ENCODE measurements at places on chromosomes 13 and 19.
A peak's percentile ranks its signal among the peaks of the same experiment; 100 is the strongest.

GRCh38 chr13:80590551-80590950, 249.6 kb upstream of the SPRY2 start:
- DNase-seq: no peak
- H3K36me3 ChIP-seq: no peaks in the 10 kb centered on the region
- no peak overlapping the region for H3K27ac ChIP-seq
- no peak overlapping the region for H3K4me3 ChIP-seq

DNA sequence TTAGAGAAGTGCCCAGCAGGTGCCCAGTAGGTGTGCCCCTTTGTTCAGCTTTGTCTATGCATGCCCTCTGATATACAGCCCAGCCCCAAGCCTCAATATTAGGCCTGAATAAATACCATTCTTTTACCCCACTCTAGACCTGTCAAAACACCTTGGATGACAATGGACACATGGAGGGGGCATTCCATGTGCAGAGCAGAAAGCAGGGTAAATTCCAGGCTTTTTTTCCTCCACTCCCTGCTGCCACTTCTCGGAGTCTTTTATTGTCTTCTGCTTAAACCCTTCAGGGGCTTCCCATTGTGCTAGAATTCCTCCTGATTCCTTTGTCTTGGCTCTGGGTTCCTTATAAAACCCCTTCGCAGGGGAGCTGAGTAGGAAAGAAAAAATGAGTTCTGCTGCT, 5.8 kb upstream of the FRY start:
- peaks cover 2% of the 10 kb centered on the region for H3K27me3 ChIP-seq
- H3K27ac ChIP-seq: no peak overlapping the region
- H3K36me3 ChIP-seq: no peaks in the 10 kb centered on the region
- H3K4me3 ChIP-seq: no peak overlapping the region

- H3K4me1 ChIP-seq: peaks cover 37% of the 10 kb centered on the region
- peaks cover 9% of the 10 kb centered on the region for H3K27me3 ChIP-seq
- peak within 1 kb of the TSS; percentile 89 for H3K27ac ChIP-seq
These were observed at the start of gene RCBTB1 for GRCh38 chr13:49585220-49586157. Gene RCBTB1 (minus strand): TSS chr13:49585558. CDS start chr13:49567279, 18,279 bp downstream.

DNA sequence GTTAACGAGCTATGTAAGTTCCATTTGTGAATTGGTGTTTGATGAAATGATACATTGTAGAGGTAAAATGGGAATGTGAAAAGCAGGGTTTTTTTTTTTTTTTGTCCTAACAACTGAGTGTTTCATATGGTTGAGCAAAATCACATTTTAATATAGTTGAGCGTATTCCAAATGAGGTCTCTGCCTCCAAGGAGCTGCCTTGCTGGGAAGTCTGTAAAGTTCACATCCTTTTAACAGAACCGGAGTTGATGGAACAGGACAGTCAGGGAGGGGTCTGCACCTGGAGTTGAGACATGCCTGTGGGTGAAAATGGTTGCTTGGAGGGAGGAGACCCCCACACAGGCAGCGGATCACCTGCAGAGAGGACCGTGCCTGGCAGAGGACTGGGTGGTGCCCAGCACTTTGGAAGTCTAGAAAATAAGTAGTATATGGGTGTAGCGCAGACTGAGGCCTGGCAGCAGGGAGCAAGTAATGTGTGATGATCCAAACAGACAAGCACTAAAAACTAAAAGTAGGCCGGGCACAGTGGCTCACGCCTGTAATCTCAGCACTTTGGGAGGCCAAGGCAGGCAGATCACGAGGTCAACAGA, 75.2 kb upstream of the UBAC2 start:
- H3K36me3 ChIP-seq: no peaks in the 10 kb centered on the region
- no peak overlapping the region for H3K4me3 ChIP-seq
- peaks cover 19% of the 10 kb centered on the region for H3K4me1 ChIP-seq

- H3K4me1 ChIP-seq: no peaks in the 10 kb centered on the region
- H3K4me3 ChIP-seq: no peak overlapping the region
- DNase-seq: no peak
- H3K27me3 ChIP-seq: peaks cover 5% of the 10 kb centered on the region
- H3K36me3 ChIP-seq: no peaks in the 10 kb centered on the region
These were observed 84.6 kb upstream of the FREM2 start for GRCh38 chr13:38602266-38602665.

DNA sequence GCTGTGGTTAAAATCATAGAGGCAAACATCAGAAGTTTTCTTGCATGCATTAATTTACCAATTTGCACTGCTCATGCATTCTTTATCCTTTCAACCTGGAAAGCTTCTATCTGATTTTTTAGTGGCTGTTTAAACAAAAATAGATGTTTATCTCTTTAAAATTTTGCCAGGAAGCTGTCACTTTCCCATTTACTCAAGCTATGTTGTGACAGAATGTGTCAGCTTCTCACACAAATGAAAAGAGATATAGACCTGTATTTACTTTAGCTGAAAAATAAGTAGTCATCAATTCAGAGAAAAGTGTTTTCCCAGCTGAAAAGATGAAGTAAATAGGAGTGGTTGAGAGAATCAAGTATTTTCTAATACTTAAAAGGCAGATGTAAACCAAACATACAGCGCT, 872.8 kb downstream of the DACH1 start:
- H3K36me3 ChIP-seq: no peaks in the 10 kb centered on the region
- no peak for DNase-seq
- H3K4me3 ChIP-seq: no peak overlapping the region
- no peaks in the 10 kb centered on the region for H3K27me3 ChIP-seq
- no peak overlapping the region for H3K27ac ChIP-seq

DNA sequence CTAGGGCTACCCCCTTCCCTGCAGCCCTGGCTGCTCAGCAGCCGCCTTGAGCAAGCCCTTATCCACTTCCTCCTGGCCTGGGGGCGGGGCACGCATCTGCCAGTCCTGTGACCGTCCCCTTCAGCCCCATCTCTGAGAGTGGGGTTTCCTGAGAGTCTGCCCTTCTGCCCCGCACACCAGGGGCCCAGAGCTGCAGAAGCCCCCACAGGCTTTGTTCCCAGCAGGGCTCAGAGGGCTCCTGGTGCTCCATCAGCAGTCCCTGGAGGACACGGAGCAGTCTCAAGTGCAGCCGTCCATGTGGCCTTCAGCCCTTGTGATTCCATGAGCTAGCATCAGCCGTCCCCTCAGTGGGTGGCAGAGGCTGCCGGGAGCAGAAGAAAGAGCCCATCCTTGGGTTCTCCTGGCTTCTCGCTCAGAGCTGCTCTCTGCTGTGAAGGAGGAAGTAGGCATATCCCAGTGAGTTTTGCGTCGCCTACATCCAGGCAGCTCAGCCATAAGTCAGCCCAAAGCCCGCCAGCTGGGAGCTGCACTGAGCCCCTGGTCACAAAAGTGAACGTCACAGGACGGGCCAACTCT, 16.3 kb downstream of the MYO9B start:
- H3K4me1 ChIP-seq: peaks cover 43% of the 10 kb centered on the region
- H3K4me3 ChIP-seq: no peak overlapping the region
- peaks cover 20% of the 10 kb centered on the region for H3K36me3 ChIP-seq
- H3K27me3 ChIP-seq: no peaks in the 10 kb centered on the region

DNA sequence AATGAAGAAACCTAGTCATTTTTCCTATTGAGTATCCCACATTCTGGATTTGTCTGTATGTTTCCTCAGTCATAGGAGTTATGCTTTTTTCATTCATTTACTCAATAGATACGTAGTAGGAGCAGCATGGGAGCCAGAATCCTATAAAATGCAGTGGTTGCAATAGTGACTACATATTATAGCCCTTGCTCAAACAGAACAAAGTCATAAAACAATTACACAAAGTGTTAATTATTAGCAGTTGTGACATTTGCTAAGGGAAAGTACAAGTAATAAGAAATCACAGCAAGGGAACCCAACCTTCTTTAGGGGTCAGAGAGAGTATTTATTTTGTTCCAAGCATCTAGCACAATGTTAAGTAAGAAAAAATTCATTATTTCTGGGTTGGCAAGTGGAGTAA, 27.7 kb upstream of the POU4F1 start:
- no peaks in the 10 kb centered on the region for H3K27me3 ChIP-seq
- DNase-seq: no peak
- no peak overlapping the region for H3K4me3 ChIP-seq
- H3K36me3 ChIP-seq: peaks cover 50% of the 10 kb centered on the region
- H3K27ac ChIP-seq: no peak overlapping the region

- peaks cover 36% of the 10 kb centered on the region for H3K36me3 ChIP-seq
- DNase-seq: no peak
- H3K4me3 ChIP-seq: no peak overlapping the region
- peak overlapping the region; percentile 83 for H3K27ac ChIP-seq
These were observed 37.3 kb downstream of the TNFSF13B start for GRCh38 chr13:108306860-108307259.

GRCh38 chr19:55467236-55468053, 2.9 kb upstream of the C19orf85 start:
- H3K27ac ChIP-seq: no peak overlapping the region
- H3K36me3 ChIP-seq: no peaks in the 10 kb centered on the region
- H3K4me1 ChIP-seq: peaks cover 6% of the 10 kb centered on the region
- H3K27me3 ChIP-seq: peaks cover 35% of the 10 kb centered on the region

DNA sequence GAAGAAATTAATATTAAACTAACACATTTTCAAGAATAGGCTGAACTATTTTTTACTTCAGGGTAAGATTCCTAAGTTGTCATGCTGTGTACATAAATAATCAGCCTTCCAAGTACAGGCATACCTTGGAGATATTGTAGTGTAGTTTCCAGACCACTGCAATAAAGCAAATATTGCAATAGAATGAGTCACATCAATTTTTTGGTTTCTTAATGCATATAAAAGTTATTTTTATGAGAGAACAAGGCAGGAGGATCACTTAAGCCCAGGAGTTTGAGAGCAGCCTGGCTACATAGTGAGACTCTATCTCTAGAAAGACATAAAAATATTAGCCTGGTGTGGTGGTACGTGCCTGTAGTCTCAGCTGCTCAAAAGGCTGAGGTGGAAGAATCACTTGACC, 511.5 kb downstream of the UQCRFS1 start:
- H3K27me3 ChIP-seq: no peaks in the 10 kb centered on the region
- H3K4me1 ChIP-seq: no peaks in the 10 kb centered on the region
- no peak overlapping the region for H3K4me3 ChIP-seq
- no peak overlapping the region for H3K27ac ChIP-seq
- DNase-seq: no peak

- H3K27me3 ChIP-seq: no peaks in the 10 kb centered on the region
- no peaks in the 10 kb centered on the region for H3K36me3 ChIP-seq
- H3K4me3 ChIP-seq: no peak overlapping the region
- DNase-seq: no peak
- H3K27ac ChIP-seq: no peak overlapping the region
These were observed 915.1 kb downstream of the SLITRK5 start for GRCh38 chr13:88586263-88586662.

- no peaks in the 10 kb centered on the region for H3K27me3 ChIP-seq
- no peak overlapping the region for H3K27ac ChIP-seq
- no peak for DNase-seq
- H3K4me3 ChIP-seq: no peak overlapping the region
These were observed 1528.2 kb downstream of the EFNB2 start for GRCh38 chr13:105007166-105007808.

DNA sequence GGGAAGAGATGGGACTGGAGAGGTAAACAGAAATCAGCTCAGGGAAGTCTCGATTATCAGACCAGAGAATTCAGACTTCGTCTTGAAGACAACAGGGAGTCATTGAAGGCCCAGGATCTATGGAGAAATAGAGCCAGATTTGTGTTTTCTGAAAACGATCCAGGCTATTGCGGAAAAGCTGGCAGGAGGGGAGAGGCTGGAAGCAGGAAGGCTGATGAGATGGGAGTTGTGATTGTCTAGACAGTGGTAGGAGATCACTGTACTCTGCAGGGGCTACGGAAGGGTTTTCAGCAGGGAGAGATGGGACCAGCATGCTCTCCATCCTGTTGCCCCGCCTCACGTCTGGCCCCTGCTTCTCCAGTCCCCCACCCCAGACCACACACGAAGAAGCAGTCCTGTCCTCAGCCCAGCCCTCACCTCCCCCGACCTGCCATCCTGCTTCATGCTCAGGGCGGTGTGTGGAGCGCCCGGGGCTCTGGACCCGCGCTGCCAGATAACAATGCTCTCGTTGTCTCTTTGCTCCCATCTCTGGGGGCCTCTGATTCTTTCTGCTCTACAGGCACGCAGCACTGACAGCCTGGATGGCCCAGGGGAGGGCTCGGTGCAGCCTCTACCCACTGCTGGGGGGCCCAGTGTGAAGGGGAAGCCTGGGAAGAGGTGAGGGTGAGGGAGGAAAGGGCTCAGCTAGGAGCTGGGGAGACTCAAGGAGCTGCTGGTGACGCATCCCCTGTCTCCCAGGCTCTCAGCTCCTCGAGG, 1.9 kb downstream of the ARHGAP33 start:
- H3K4me3 ChIP-seq: peak overlapping the region; percentile 81
- no peak for DNase-seq
- H3K27me3 ChIP-seq: no peaks in the 10 kb centered on the region
- peaks cover 28% of the 10 kb centered on the region for H3K4me1 ChIP-seq

All from activated naive CD4-positive, alpha-beta T cell treated with anti-CD3 and anti-CD28 coated beads, Interleukin-2, amount 10 ng/mL, durations not matched to agents 7 days and 5 days (primary cell).